ENCODE measurements at places on chromosomes 2 and 18. TPM values are rescaled to one million over a fixed set of nuclear protein-coding genes. Genes with fewer than 3 reads are reported as not detected.

The RMC1 gene
- total RNA-seq = 22.7 TPM

The EPHA4 gene
- 19.9 TPM for total RNA-seq

GRCh38 chr2:126736133-126736874 lies 80.3 kb downstream of the GYPC start:
- H3K4me3 ChIP-seq = no peak overlapping the region
- no peak for DNase-seq
- H3K27me3 ChIP-seq = no peaks in the 10 kb centered on the region
- no peaks in the 10 kb centered on the region for H3K4me1 ChIP-seq
- no peak overlapping the region for H3K27ac ChIP-seq

GRCh38 chr2:20513946-20514345 lies 67.1 kb downstream of the RHOB start:
- DNase-seq = no peak
- no peak overlapping the region for H3K27ac ChIP-seq
- no peaks in the 10 kb centered on the region for H3K27me3 ChIP-seq
- no peak overlapping the region for H3K4me3 ChIP-seq

GRCh38 chr2:85560812-85561279 lies 447 bp downstream of the GGCX start:
- peak overlapping the region; percentile 76 for H3K4me3 ChIP-seq
- H3K27me3 ChIP-seq = no peaks in the 10 kb centered on the region
- H3K36me3 ChIP-seq = peaks cover 3% of the 10 kb centered on the region
- H3K4me1 ChIP-seq = no peaks in the 10 kb centered on the region
- no peak for DNase-seq

The CRIM1 gene
- total RNA-seq = 228 TPM

DNA sequence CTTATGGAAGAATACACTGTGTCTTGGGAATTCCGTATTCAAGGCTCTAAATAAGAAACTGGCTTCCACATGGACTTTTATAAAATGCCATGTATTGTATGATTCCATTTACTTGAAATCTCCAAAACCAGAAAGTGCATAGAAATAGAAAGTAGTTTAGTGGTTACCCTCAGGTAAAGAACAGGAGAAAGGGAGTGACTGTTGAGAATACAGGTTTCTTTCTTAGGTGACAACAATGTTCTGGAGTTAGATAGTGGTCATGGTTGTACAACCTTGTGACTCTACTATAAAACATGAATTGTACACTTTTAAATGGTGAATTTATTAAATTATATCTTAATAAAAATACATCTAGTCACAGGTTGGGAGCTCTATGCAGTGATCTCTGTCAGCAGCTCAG lies 481.8 kb downstream of the SPAG16 start:
- no peaks in the 10 kb centered on the region for H3K27me3 ChIP-seq
- H3K27ac ChIP-seq = no peak overlapping the region
- DNase-seq = no peak
- H3K4me3 ChIP-seq = no peak overlapping the region
- no peaks in the 10 kb centered on the region for H3K4me1 ChIP-seq
- H3K36me3 ChIP-seq = no peaks in the 10 kb centered on the region

The LYG2 gene
- total RNA-seq = not detected

DNA sequence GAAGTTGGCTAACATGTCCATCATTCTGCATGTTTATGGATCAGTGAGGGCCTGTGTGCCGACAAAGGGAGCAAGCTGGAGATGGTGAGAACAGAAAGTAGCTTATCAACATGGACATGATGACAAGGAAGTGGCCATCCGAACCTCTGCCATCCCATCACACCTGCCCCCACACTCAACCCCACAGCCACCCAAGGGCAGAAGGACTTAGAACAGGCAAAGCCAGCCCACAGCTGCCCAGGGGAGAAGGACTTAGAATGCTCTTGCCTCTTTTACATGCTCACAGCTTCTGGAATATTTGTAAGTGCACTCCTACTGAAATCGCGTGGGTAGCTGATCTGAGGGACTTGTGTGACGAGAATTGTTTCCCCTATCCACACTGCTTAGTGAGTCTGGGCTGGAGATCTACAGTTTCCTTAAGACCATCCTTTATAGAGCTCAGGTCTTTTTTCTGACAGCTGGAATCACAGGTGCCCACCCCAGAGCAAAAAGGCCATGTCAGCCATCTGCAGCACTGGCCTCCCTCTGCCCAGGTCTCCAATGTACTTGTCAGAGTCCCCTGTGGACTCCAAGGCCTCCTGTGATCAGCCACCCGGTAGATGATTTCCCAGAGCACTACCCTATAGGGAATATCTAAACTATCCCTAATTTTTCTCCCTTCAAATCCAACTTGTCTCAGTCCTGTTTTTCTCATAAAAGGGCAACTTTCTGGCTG lies 154.1 kb downstream of the SMAD7 start:
- peak; percentile 46 for DNase-seq
- no peaks in the 10 kb centered on the region for H3K27me3 ChIP-seq
- H3K4me3 ChIP-seq = no peak overlapping the region
- no peaks in the 10 kb centered on the region for H3K4me1 ChIP-seq

- no peaks in the 10 kb centered on the region for H3K4me1 ChIP-seq
- H3K27ac ChIP-seq = no peak overlapping the region
- H3K4me3 ChIP-seq = no peak overlapping the region
- H3K27me3 ChIP-seq = no peaks in the 10 kb centered on the region
- no peak for DNase-seq
- no peaks in the 10 kb centered on the region for H3K36me3 ChIP-seq
Observed at GRCh38 chr2:45892757-45893156, 241.3 kb downstream of the PRKCE start.

DNA sequence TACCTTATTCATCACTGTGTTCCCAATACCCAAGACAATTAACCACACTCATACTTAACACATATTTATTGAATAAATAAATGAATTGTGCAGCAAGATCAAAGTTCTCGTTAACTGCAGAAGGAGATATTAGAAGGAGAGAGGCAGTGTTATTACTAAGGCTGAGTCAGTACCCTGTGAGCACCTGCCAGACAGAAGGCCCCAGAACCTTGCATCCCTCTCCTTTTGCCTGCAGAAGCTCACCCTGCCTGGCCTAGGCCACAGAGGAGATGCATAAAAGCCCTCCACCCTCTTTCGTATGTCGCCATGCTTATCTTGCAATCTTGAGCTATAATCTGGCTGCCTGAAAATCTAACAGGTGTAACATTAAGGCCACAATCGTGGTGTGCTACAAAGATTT lies 20.5 kb upstream of the RNF149 start:
- no peaks in the 10 kb centered on the region for H3K36me3 ChIP-seq
- H3K4me1 ChIP-seq = no peaks in the 10 kb centered on the region
- DNase-seq = no peak
- H3K4me3 ChIP-seq = no peak overlapping the region
- no peaks in the 10 kb centered on the region for H3K27me3 ChIP-seq

The TCF4 gene
- total RNA-seq = 297 TPM

- no peaks in the 10 kb centered on the region for H3K27me3 ChIP-seq
- no peak for DNase-seq
- H3K4me3 ChIP-seq = no peak overlapping the region
- H3K36me3 ChIP-seq = no peaks in the 10 kb centered on the region
Observed at GRCh38 chr2:41123341-41123740, 671.5 kb upstream of the SLC8A1 start.

DNA sequence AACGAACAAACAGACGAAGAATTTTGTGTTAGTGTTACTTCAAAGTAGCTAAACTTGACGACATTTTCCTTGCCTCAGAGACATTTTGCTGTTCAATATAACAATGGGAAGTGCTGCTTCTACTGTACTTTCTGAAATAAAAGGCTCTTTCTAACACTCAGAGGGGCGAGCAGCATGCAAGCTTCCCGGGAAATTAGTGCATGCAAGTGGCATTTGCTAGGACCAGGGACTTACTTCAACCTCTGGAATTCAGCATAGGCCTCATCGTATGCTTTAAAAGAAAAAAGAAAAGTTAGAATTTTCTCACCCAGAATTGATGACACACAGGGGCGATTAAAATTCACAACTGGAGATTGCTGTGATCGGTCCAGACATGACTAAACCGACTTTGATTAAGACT lies 62.5 kb upstream of the LPIN2 start:
- H3K4me1 ChIP-seq = no peaks in the 10 kb centered on the region
- no peak for DNase-seq
- no peak overlapping the region for H3K27ac ChIP-seq

GRCh38 chr2:202122980-202123720 lies 50.1 kb downstream of the KIAA2012 start:
- no peaks in the 10 kb centered on the region for H3K27me3 ChIP-seq
- H3K4me3 ChIP-seq = no peak overlapping the region
- no peaks in the 10 kb centered on the region for H3K4me1 ChIP-seq
- no peak for DNase-seq
- no peaks in the 10 kb centered on the region for H3K36me3 ChIP-seq

DNA sequence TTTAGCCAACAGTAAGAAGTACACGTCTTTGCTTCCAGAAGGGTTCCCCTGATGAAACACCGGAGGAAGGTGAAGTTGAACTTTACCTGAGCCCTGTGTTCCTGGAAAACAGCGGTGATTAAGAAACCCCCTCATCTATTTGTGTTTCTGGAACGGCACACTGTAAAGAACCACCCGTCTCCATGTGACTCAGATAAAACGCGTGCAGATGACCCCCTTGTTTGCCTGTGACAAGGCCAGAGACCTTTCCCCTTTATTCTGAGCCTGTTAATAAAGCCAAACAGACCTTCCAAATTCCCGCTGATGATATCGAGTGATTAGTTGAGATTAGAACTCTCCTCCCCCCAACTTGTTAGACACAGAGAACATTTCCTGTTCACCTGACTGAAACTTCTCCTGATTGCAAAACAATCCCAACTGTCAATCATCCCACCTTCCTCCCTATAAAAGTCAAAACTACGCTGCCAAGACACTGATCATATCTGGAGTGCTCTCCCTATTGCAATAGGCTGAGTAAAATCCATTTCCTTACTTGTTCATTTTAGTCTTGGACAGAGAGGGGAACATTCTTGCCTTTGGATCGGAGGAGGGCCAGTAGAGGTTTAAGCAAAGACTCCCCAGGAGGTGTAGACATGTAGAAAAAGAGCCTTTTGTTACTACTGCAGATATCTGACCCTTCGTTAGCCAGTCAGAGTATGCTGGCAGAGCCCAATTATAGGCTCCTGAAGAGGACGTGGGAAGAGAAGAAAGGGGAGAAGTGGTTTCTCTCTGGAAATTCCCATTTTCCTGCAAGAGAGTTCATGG lies 914 bp upstream of the IWS1 start:
- H3K27ac ChIP-seq = peak overlapping the region; percentile 24
- no peak for DNase-seq
- H3K4me1 ChIP-seq = no peaks in the 10 kb centered on the region
- no peaks in the 10 kb centered on the region for H3K36me3 ChIP-seq
- no peaks in the 10 kb centered on the region for H3K27me3 ChIP-seq

DNA sequence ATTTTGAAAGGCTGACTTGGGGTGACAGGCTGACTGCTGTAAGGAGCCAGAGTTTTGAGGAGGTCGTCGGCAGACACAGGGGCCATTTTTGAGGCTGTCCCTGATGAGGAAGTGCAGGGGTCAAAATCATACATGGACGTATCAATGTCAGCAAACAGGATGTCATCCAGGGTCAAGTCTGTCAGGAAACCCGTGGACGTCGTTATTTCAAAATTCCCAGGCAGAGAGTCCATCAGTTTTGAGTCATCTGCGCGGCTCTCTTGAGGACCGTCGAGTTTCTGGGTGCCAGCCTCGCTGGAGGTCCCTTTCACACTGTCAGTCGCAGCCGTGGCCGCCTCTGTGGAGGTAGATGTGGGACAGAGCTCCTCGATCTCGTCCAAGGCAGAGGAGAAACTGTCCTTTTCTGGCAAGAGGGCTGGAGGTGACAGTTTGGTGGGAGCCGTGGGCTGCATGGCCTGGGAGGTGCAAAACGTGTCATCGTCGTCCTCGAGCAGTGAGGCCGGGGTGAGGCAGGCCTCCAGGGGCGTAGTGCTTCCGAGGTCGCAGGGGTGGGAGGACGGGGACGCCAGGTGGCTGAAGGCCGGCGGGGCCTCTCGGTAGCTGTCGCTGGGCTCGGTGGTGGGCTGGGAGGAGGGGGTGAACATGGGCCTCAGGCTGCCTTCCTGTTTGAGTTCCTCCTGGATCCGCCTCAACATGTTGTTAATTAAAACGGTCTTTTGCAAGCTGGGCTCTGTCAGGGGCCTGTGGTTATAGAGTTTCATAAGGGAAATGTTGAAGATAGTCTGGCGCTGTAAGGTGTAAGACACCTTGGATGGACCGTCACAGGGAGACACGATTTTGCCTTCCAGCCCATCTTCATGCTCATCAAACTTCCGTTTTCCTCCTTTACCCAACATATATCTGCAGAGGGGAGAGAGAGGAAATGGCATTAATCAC lies 17.5 kb downstream of the SERTAD2 start:
- no peaks in the 10 kb centered on the region for H3K27me3 ChIP-seq
- H3K4me3 ChIP-seq = no peak overlapping the region
- H3K27ac ChIP-seq = no peak overlapping the region
- DNase-seq = no peak

- no peaks in the 10 kb centered on the region for H3K4me1 ChIP-seq
- H3K27ac ChIP-seq = no peak overlapping the region
- no peaks in the 10 kb centered on the region for H3K27me3 ChIP-seq
- DNase-seq = no peak
- no peaks in the 10 kb centered on the region for H3K36me3 ChIP-seq
Observed at GRCh38 chr2:78682781-78683180, 342.7 kb upstream of the REG3G start.

- H3K36me3 ChIP-seq = peaks cover 2% of the 10 kb centered on the region
- H3K4me1 ChIP-seq = no peaks in the 10 kb centered on the region
Observed at GRCh38 chr2:100992262-100992661, 9.8 kb upstream of the RPL31 start.

GRCh38 chr2:42052702-42053481 lies 5.1 kb downstream of the PKDCC start:
- H3K27ac ChIP-seq = peak overlapping the region; percentile 91
- peaks cover 3% of the 10 kb centered on the region for H3K4me1 ChIP-seq
- peaks cover 5% of the 10 kb centered on the region for H3K36me3 ChIP-seq
- no peaks in the 10 kb centered on the region for H3K27me3 ChIP-seq

- no peak overlapping the region for H3K27ac ChIP-seq
- no peaks in the 10 kb centered on the region for H3K4me1 ChIP-seq
- DNase-seq = no peak
Observed at GRCh38 chr2:168920504-168921157, 19.5 kb downstream of the G6PC2 start.

DNA sequence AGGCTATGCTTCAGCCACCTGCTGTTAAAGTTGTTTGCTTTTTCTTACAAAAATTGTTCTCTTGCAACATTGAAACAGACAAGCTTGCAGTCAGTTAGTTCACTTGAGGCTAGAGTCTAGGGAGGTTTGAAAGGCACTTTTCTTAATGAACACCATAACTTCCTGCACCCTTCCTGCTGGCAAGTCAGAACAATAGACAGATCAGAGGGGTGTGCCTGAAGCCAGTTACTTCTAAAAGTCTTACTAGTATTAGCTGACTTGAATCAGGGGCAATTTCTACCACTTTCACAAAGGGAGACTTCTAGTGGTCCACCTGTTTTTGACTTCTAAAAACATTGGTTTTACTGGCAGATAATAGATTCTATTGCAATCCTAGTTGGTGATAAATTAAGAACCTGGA lies 367.4 kb upstream of the CDH20 start:
- DNase-seq = no peak

Data from aorta (tissue), 5 donors.